Left ventricle myocardium inferior (tissue), 1 donor: ENCODE measurements at places on chromosomes 6 and 20. TPM values are rescaled to one million over a fixed set of nuclear protein-coding genes. Genes with fewer than 3 reads are reported as not detected.

ADGB gene
- not detected for total RNA-seq

EGFL8 gene
- 9.2 TPM for total RNA-seq

HLA-DQA1 gene
- 5.4 TPM for total RNA-seq

C20orf173 gene
- not detected for total RNA-seq
